ENCODE measurements at places on chromosomes 4 and X.

- no peak for DNase-seq
Measured at GRCh38 chr4:185256446-185256845, 47.0 kb downstream of the SNX25 start.

DNA sequence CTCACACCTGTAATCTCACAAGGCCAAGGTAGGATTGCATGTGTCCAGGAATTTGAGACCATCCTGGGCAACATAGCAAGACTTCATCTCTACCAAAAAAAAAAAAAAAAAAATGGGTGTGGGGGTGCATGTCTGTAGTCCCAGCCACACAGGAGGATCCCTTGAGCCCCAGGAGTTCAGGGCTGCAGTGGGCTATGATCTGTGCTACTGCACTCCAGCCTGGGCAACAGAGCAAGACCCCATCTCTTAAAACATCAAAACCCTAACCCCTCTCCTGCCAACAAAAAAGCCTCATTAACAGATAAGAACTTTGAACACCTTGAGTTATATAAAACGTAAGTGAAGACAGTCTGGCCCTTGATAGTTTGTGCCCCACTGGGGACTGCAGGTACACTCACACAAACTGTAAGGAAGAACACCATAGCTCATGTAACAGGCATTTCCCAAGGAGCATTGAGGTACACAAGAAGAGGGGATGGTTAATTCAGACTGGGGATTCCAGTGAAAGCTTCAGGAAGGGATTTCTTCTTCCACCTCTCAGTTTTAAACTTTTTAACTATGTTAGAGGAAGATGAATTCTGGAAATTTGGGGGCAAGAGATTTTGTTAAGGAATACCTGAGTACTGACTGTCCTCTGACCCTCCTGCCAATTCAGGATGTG is 34.7 kb downstream of the RBPJ start:
- DNase-seq: no peak

DNA sequence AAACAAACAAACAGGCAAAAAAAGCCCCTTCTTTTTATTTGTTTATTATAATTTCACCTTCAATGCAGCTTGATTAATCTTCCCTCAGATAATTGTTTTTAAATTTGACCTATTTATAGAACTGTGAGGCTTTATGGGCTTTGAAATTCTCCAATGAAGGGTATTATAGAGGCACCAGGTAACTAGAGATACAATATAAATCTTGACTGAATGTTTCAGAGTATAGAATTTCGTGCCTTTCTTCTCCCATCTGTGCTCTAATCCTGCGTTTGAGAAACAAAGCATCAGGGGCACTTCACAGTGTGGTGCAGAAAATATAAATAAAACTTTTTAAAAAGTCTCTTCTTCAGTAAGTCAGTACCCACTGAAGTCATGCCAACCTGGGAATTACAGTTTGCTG is 120.9 kb downstream of the ANKRD50 start:
- DNase-seq: no peak

DNA sequence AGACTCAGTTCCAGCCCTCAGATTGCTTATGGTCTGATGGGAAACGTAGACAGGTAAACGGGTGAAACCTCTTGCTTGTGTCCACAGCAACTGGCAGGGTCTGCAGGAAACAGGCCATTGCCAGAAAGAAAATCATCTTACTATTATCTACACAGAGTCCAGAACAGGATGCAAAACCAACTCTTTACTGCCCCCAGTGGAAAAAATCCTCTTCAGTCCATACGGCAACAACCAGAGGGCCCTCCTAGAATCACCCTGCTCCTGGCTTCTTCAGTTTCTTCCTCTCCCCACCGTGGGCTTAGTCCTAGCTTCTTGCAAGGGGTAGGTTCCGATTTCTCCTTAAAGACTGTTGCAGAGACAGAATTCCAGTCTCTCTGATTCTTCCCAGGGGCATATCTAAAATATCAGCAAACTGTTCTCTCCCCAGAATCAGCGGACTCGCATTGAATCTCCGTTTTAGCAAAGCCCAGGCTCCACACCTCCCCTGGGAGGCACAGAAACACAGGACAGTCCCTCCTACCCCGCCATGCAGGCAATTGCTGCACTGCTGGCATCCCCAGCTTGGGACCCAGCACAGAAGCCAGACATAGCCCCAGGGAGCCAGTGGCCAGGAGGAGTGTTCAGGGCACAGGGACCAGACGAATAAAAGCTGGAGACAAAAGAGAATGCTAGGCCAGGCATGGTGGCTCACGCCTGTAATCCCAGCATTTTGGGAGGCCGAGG is 41.0 kb upstream of the SH3RF1 start:
- peak; percentile 51 for DNase-seq

- no peak for DNase-seq
Measured at GRCh38 chrX:7926501-7926900, 712 bp downstream of the PNPLA4 start.

DNA sequence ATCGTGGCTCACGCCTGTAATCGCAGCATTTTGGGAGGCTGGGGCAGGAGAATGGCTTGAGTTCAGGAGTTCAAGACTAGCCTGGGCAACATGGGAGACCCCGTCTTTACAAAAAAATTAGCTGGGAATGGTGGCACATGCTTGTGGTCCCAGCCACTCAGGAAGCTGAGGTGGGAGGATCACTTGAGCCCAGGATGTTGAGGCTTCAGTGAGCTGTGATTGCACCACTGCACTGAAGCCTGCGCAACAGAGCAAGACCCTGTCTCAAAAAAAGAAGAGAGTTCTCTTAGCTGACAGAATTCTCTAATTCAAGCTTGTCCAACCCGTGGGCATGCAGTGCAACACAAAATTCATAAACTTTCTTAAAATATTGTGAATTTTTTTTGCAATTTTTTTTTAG is 95.6 kb upstream of the CBR4 start:
- DNase-seq: no peak

GRCh38 chr4:2860391-2861348 is 17.0 kb downstream of the ADD1 start:
- no peak for DNase-seq

- peak; percentile 58 for DNase-seq
Measured at GRCh38 chr4:155207534-155208257, 740 bp upstream of the NPY2R start.

DNA sequence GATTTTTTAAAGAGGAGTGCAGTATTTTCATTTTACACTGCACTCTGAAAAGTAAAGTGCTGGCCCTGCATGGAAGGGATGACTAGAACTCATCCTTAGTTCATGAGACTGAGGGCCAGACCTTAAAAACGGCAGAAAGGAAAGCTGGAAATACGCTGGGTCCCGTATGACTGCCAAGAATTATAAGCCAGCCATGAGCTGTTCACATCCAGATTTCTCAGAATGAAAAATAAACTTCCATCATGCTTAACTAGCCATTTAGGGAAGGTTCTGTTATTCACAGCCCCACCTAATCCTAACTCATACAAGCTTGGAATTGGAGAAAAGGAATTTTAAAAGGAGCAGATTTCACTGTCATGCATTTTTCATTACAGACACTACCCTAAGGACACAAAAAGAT is 894.4 kb downstream of the FAT4 start:
- DNase-seq: no peak

DNA sequence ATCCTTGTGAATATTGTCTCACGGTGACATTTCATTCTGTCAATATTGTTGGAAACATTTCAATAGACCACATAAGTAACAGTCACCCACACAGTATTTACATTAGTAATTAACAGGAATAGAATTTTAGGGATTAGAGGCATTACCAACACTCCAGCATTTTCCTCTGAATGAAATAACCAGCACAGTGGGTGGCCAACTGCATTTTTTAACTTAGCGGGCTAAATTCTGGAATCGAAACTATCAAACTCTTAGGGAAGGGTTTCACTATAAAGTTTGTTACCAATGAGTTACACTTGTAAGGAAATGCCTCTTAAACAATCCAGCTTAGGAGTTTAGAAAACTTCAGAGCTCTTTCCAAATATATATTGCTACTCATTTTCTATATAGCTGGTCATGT is 403.0 kb downstream of the ADGRL3 start:
- DNase-seq: no peak

GRCh38 chr4:40038977-40039376 is 17.7 kb upstream of the N4BP2 start:
- no peak for DNase-seq

- DNase-seq: no peak
Measured at GRCh38 chr4:118350961-118351360, 1.8 kb downstream of the PRSS12 start.

DNA sequence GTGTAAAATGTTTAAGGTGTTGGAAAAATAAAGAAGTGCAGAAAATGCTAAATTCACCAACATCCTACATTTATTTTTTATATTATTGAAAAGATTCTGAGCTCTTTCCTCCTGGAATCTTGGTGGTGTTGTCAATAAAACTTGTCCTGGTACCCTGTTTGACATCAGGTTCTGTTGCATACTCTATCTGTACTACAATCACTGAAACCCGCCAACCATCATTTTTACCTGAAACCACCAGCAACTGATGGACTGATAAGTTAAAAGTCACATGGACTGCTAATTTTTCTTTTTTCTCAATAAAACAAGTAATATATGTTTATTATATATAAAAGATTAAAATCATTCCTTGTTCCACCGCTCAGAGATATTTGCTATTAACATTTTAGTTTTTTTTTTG is 23.4 kb downstream of the STAP1 start:
- DNase-seq: no peak

DNA sequence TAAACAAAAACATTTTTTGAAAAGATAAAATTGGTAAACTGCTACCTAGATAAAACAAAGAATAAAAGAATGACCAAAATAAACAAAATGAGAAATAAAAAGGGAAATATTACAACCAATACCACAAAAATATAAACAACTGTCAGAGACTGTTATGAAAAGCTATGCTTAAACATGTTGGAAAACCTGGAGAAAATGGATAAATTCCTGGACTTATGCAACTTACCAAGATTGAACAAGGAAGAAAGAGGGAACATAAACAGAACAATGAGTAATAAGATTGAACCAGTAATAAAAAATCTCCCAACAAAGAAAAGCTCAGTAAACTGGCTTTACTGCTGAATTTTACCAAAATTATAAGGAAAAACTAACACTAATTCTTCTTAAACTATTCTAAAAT is 518.7 kb downstream of the GRXCR1 start:
- no peak for DNase-seq

DNA sequence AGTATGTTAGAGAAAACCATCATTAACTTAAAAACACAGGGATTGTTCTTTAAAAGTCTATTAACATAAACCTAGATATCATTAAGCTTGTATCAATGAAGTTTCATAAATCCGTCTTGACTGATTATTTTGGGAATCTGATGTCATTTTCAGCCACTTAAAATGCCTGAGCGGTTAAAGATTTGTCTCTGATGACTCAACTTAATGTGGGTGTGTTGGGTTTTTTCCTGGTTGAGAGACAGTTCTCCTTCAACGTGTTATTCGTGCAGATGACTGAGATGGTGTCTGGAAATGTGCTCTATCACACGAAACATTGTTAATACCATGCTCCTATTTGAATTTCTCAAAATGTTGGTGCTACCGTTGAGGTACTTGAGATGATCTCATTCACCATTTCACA is 227.3 kb upstream of the TENM3 start:
- DNase-seq: no peak

- no peak for DNase-seq
Measured at GRCh38 chrX:13412208-13412600, 92.4 kb upstream of the ATXN3L start.

DNA sequence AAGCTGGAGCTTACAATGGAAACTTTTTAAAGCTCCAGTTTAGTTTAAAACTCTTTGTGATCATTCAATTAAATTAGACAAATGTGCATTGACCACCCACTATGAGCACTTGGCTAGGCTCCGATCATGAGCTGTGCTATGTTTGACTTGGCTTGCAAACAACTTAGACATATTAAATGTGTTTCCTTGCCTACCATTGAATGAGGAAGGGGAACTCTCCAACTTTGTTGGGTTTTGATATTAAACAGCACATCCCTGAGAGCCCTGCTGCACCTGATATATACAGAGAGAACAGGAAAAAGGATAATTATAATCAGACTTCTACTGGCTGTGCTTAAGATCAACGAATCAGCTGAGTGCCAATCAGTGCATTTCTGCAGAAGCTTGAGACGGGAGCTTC is 71.4 kb upstream of the ADGRL3 start:
- DNase-seq: no peak

DNA sequence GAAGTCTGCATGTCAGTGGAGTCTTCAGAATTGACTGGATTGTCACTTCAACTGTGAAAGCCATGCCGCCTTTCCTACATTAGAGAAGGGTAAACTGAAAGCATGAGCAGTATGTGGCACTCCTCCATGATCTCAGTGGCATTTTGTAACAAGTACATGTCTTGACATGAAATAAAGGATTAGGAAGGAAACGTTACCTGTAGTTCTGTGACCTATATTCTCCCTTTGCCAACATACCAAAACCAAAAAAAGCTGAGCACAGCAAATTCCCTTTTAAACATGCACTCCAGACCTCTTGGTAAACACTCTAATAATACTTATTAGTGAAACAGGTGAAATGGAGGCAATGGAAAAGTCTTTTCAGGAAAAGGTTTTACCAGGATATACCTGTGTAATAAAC is 344.2 kb downstream of the GRIA2 start:
- no peak for DNase-seq

DNA sequence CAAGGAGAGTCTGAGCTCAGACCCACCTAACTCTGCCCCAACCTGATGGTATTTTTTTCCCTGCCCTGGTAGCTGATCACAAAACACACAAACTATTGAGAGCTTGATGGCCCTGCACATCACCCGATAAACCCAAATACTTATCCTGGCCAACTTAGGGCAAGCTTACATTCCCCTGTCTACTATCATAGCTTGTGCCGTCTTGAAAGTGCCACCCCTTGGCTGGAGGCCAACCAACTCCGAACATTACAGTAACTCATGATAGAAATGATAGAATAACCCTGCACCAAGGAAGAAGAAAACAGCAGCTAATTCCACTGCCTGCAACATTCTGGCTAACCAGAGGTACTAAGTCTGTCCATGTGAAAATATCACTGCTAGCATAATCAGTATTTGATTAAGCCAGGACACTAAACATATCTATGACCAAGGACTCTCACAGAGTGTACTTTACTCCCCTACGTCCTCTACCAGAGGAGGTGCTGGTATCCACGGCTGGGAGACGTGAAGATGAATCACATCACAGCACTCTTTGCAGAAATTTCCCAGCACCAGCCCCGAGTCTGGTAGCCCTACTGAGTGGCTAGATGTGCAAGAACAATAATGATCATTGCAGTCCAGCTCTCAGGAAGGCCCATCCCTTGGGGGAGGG is 8.9 kb downstream of the STBD1 start:
- DNase-seq: no peak

DNA sequence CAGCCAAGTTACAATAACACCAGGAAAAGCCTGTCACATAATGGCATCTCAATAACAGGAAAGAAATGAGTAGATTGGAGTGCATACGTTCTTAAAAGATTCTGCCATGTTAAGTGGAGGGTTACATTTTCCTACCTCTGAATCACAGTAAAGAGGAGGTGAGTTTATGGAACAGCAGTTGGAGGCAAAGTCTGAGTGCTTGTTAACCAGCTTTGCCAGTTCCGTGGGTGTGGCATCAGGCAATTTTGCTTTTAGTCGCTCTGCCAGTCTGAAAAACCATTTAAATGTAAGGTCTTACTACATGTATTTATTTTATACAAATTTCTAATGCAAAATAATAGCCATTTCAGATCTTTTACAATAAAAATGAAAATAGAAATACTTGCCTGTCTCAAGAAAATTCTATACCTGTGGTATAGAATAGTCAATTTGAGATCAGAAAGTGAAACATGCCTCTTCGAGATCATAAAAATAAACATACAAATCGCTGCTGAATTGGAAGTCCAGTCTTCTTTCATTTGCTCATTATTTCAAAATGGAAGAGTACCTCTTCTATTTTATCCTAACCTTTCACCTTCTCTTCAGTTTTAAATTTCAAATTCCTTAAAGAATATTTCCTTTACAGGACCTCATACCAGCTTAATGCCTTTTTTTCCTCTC is 31.4 kb downstream of the GC start:
- no peak for DNase-seq

GRCh38 chrX:122866532-122866931 is 317.5 kb upstream of the GRIA3 start:
- DNase-seq: no peak
